Esophagus squamous epithelium (tissue), 5 donors: ENCODE measurements at places on chromosomes 12 and 14.

- DNase-seq = no peak
Measured at GRCh38 chr12:325906-326305, 63.2 kb downstream of the KDM5A start.

DNA sequence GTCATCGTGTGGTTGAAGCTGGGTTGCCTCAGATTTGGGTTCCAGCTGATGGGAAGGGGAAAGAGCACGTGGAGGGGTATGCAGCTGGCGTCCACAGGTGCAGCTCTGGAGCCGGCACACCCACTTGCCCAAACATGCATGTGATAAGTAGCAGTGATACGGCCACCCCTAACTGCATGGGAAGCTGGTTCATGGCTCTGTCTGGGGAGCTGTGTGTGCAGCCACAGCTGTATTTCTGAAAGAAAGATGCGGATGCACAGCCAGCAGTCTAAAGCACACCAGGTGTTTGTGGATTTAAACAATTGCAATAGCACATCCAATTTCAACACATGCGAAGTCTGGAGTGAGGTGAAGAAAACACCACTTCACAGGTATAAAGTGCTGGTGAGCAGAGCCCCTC lies 181.4 kb downstream of the EFCAB11 start:
- DNase-seq = no peak

DNA sequence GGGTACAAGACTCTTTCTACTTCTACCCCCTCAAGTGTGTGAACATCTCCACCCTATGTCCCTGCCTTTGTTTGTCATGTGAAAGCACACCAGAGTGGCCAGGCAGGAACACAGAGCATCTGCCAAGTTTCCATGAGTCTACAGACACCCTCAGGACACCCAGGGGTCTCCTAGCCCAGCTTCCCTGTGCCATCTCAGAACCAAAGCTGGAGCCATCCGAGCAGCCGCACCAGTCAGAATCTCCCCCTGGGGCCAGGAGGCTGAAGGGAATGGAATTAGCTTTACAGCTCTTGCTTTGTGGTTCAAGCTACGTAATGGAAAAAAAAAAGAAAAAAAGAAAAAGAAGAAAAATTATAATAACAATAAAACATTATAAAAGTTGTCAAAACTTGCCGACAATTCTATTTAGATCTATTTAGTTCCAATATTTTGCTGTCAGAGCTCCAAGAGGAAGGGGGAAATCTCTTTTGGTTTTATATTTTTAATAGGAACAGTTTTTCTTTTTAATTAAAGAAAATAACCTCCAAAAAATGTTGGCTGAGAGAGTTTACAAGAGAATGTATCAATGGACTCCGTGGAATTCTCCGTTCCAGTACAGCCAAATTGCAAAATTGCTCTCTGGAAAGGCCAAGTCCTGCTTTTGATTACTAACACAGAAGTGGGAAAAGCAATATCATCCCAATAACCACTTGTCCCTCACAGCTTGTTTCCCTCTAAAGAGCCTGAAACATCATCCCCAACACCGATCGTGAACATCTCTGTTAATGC lies 37.1 kb downstream of the TBX5 start:
- no peak for DNase-seq

- DNase-seq = no peak
Measured at GRCh38 chr12:54227376-54227775, 38.6 kb upstream of the SMUG1 start.

- DNase-seq = no peak
Measured at GRCh38 chr12:54009171-54010052, 627 bp downstream of the HOXC8 start.

DNA sequence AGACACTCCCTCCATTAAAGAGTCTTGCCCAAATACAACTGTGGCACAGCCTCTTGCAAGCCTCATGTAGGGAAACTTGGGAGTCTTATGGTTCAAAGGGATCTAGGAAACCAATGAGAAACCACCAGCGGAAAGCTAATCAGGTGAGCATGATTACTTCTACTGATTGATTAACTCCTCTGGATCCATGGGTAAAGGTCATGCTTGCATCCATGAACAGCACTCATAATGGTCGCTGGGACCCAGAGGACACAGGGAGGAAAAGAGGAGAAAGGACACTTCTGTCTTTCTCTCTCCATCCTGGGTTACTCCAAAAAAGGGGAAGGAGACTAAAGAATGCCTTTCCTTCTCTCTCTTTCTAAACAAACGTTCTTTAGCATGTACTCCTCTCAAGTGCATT lies 1397.2 kb downstream of the LRFN5 start:
- no peak for DNase-seq

- no peak for DNase-seq
Measured at GRCh38 chr14:47626151-47627035, 49.0 kb downstream of the MDGA2 start.

- no peak for DNase-seq
Measured at GRCh38 chr14:86015941-86016340, 486.0 kb downstream of the FLRT2 start.

GRCh38 chr12:89087149-89087825 lies 265.0 kb downstream of the DUSP6 start:
- no peak for DNase-seq

- no peak for DNase-seq
Measured at GRCh38 chr14:64566651-64567122, 16.9 kb downstream of the PPP1R36 start.

GRCh38 chr12:54439096-54439495 lies 20.0 kb upstream of the ITGA5 start:
- no peak for DNase-seq

GRCh38 chr12:123063535-123063934 lies 83.1 kb downstream of the ARL6IP4 start:
- DNase-seq = no peak

DNA sequence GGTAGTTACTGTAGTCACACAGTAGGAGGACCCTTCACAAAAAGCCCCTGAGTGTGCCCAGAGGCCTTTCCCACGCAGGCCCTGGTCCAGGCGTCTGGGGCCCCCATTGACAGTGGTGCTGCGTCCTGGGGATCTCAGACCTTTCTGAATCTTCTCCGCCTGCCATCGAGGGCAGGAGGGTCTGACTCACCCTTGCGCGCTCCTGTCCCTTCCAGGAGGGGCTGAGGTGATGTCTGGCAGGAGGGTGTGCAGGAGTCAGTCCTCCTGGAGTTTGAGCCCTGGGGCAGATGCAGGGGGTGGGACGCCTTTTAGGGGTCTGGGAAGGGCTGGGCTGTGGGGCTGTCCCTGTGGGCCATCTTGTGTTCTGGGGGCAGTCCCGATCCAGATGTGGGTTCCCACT lies 386.8 kb downstream of the TMEM121 start:
- DNase-seq = no peak

DNA sequence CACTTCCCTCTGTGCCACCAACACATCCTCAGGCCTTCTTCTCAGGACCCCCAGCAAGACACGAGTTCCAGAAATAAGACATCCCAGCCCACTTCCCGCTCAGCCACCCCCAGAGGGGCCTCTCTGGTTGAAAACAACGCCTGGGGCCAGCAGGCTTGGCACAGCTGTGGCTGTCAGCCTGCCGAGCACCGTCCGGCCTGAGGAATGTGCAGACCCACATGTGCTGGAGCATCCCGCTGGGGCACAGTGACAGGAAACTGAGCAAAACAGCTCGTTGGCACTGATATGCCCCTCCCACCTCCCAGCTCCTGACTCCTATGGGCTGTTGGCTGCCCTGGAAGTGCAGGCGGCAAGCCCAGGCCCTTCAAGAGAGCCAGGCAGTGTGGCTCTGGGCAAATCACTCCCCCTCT lies 1.4 kb downstream of the SYNE3 start:
- DNase-seq = no peak
